ENCODE measurements at places on chromosomes 1 and 21. TPM values are rescaled to one million over a fixed set of nuclear protein-coding genes. Genes with fewer than 3 reads are reported as not detected.

The GJA9 gene
- total RNA-seq: not detected

The UBIAD1 gene
- 10.2 TPM for total RNA-seq

The HES2 gene
- total RNA-seq: not detected

The FHAD1 gene
- under 0.01 TPM for total RNA-seq

The ATAD3C gene
- 0.19 TPM for total RNA-seq

The CFAP45 gene
- not detected for total RNA-seq

The ARHGAP29 gene
- 12.5 TPM for total RNA-seq

The MANEAL gene
- 1.8 TPM for total RNA-seq

Data from liver (tissue), 10 donors.